Progenitor cell of endocrine pancreas (in vitro differentiated cells): ENCODE measurements at places on chromosomes 1 and 21. TPM values are rescaled to one million over a fixed set of nuclear protein-coding genes. Genes with fewer than 3 reads are reported as not detected.

The LCE1E gene
- total RNA-seq, result not detected in 2 replicates

The SPRR5 gene
- not detected in 2 replicates for total RNA-seq

The IGSF3 gene
- 41.5 and 43.3 TPM in 2 replicates for total RNA-seq

The SPRR3 gene
- not detected in 2 replicates for total RNA-seq

The CAMK1G gene
- total RNA-seq, result 2.4 and 2.7 TPM in 2 replicates

The VANGL2 gene
- total RNA-seq, result 75.6 and 80.4 TPM in 2 replicates

DNA sequence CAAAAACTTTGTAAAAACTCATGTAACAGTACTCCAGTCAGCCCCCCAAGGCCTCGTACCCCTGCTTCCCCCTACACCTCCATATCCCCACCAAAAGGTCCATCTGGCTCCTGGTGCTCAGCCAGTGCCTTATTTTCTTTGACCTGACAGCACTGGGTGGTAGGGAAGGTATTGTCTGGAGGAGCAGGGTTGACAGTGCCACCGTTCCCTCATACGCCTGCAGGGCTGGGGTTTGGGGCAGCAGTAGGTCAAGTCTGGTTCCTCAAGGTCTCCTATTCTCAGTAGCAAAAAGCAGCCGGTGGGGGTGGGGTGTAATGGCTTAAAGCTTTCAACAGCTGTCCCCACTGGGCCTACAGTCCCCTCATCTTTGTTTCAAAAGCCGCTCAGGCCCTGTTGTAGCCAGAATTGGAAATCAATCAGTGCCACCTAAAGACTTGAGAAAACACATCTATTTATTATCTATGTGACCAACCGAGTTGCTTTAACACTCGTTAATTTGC, 25.3 kb upstream of the TTF2 start:
- no peak for DNase-seq

DNA sequence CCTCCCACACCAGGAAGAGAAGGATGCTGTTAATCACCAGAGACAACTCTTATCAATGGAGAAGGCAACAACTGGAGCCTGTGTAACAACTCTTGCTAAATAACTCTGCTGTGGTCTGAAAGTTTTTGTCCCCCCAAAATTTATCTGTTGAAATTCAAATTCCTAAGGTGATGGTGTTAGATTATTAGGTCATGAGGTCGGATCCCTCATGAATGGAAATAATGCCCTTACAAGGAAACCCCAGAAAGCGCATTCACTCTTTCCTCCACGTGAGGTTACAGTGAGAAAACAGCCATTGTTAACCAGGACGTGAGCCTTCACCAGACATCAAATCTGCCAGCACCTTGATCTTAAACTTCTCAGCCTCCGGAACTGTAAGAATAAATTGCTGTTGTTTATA, 141.9 kb upstream of the CXADR start:
- no peak for DNase-seq

- DNase-seq, result no peak
Observed at GRCh38 chr21:38527737-38528136, 29.5 kb upstream of the ERG start.

DNA sequence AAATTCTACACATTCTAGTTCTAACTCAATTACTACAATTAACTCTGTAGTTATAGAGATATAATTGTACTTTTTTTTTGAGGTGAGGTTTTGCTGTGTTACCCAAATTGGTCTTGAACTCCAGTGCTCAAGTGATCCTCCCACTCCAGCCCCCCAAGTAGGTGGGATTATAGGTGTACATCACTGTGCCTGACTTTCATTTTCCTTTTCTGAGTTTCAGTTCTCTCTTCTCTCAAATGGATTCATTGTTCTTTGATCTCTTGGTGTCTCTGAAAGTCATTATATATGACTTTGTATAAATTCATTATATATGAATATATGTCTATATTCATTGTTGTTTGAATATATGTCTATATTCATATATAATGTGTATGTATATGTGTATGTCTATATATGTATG, 74.0 kb upstream of the GALNT2 start:
- no peak for DNase-seq

DNA sequence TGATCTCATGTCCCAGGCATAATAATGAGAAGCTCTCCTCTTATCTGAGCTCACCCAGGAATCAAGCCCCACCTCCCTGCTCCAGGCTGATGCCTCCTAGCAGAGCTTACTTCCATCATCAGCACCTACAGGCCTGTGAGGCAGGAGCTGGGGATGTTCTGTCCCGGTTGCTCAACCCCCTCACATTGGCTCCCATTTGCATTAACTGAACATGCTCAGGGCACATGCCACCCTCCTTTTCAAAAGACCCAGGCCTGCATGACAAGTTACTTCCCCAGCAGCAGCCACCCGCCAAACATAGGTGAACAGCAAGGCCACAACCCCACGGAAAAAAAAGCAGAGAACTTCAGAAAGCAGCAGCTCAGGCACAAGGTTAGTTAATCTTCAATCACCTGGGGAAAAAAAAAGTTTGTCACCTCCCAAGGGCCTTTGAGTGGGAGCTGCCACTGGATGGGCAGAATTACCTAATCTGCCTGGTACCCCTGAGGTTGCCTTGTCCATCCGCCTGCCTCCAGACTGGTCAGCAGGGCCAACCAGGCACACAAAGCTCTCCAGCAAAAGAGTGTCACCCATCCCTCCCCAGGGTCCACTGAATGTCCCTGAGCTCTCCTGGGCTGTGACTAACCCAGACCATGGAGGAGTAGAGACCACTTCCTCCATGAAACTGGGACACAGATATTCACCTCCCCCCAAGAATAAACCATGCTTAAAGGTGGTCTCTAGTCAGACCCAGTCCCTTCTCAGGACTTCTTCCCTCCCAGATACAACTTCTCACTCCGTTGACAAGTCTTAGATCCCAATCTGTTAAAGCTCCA, 4.4 kb downstream of the KCNN3 start:
- no peak for DNase-seq

DNA sequence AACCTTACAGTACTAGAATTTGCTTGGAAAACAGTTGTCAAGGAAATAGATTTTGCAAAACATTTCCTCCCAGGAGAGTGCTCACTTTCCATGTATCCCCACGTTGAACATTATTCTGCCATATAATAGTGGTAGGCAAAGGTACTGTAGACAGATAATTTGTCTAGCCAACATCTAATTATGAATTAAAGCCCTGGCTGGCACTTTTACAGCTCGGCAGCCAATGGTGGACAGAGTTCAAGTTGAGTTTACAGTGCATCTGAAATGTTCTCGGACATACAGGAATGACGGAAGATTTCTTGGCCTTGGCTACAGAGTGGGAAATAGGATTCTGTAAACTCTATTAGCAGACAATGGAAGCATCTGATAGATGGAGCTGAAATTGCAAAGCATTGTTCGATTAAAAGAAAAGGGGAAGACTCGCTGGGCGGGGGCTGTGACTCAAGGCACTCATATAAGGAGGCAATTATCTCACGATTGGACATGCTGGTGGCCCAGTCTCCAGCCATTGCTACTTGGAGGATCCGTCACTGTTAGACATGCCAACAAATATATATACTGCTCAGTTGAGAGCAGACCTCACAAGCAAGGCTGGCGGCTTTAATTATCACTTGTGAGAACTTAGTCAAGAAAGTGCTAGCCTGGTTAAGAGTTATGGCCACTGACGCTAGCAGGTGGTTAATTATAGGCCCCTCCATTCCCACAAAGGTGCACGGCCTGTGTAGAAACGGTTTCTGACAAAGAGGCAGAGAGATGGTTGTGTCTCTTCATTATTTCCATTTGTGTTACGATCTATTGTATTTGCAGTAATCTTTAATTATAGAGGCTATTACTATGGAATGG, 48.0 kb downstream of the MAN1C1 start:
- no peak for DNase-seq

DNA sequence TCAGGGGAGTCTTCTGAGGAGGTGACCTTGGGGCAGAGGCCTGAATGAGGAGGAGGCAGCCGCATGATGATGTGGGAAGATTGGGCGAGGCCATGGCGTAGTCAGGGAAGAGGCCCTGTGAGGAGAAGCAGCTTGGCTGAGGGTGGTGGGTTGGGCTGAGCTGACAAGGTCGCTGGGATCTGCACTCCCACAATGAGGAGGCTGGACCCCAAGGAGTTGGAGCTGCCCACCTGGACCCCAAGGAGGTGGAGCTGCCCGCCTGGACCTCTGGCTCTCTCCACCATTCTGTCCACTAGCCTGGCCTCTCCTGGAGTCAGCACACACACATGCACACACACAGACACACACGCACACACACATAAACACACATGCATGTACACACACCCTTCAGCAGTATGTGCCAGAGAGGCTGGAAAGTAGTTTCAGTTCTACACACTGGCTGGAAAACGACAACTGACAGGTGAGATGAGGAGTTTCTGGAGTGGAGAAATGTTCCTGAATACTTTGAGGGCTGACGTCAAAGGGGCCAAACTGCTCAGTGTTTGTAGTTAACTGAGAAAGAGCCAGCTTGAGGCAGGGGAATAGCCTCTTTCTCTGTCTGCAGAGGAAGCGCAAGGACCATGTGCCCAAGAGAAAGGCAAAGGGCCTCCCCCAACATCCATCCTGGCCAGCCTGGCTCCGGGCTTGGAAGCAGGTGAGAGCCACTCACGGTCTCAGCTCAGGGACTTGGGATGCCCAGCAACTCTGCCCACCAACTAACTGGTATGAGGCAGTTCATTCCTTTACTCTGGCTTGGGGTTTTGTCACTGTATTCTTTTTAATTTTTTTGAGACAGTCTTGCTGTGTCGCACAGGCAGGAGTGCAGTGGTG, 7.1 kb downstream of the SMPDL3B start:
- DNase-seq, result no peak

GRCh38 chr1:53086491-53087070, 24.6 kb downstream of the PODN start:
- no peak for DNase-seq

DNA sequence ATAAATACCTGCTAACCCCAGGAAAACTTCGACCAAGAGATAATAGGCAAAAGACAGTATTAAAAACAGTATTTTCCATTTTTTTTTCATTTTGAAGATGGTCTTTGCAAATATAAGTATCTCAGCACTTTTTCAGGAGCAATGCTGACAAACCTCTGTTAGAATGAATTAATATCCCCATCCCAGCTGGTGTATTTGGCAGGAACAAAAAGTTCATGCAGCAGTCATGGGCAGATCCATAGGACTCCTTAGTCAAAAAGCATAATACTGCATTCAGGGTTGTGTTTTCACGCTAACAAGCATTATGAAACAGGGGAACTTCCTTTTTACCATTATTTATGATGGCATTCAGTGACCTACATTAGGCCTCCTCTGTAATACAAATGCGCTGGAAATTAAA, 344.0 kb downstream of the ST6GALNAC3 start:
- DNase-seq, result no peak

GRCh38 chr1:966704-967300, 520 bp downstream of the PLEKHN1 start:
- no peak for DNase-seq

GRCh38 chr1:89918127-89918793, 76.7 kb upstream of the ZNF326 start:
- no peak for DNase-seq

DNA sequence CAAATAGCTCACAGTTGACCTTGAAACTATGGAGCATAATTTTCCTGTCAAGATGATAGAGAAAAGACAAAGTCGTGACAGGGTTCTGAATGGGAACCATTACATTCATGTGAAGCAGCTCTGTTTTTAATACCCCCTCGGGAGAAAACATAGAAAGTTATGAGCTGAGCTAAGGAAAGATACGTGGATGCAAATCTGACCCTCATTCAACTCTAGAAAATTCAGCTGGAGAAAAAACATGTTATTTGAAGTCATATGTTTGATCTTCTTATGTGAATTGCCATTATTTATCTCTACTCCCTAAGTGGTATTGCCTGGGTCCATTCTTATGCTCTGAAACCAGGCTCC, 48.0 kb upstream of the LRRC52 start:
- DNase-seq, result no peak

GRCh38 chr1:118142546-118142945, 42.5 kb downstream of the SPAG17 start:
- DNase-seq, result no peak

DNA sequence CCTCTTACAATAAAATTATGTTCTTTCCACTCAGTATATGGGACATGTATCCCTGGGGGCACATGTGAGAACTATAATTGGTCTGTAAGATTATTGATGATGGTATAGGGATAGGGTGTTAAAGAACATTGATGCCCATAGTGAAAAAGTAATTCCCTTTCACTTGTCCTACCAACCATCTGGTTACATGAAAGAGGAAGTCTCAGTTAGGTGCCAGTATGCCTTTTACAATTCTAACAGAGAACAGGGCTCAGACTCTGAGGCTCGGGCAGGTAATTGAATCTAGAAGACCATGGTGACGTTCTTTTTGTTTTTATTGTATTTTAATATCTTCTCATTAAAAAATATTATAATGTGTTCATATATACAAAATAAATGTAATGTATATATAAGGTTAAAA, 113.6 kb downstream of the FGGY start:
- DNase-seq, result no peak

GRCh38 chr1:5660141-5660935, 331.9 kb downstream of the NPHP4 start:
- no peak for DNase-seq

- DNase-seq, result no peak
Observed at GRCh38 chr1:177569476-177569875, 398.7 kb downstream of the BRINP2 start.

DNA sequence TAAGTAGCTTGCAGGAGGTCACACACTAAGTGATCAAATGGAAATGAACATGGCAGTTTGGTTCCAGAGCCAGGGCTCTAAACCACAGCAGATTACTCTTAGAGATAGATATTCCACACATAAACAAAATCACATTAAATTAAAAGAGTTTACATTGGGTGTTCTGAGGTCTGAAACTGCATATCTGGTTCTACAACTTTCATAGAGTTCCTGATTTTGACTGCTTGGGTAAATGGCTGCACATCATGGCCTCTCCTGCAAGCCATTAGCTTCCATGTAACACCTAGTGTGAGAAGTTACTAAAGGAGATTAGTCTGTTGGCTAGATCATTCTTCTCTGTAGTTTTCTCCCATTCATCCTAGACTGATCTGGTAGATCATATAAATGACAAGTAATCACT, 12.8 kb upstream of the XCL2 start:
- DNase-seq, result no peak

DNA sequence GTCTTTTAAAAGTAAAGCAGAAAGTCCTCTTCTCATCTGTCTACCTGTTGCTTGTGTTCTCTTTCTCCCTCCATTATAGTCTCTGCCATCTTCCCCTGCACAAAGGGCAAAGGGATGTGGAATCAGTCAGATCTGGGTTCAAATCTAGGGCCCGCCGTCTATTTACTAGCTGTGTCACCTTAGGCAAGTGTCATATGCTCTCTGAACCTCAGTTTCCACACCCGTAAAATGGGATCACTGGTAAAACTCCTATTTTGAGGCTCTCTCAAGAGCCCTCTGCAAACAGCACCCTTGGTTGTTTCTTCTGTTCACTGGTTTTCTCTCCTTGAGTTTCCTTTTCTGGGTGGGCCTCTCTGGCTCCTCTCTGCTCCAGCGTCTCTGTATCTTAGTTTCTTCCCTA, 2.6 kb upstream of the PTPRU start:
- no peak for DNase-seq
